ENCODE measurements at places on chromosomes 6 and 20.

DNA sequence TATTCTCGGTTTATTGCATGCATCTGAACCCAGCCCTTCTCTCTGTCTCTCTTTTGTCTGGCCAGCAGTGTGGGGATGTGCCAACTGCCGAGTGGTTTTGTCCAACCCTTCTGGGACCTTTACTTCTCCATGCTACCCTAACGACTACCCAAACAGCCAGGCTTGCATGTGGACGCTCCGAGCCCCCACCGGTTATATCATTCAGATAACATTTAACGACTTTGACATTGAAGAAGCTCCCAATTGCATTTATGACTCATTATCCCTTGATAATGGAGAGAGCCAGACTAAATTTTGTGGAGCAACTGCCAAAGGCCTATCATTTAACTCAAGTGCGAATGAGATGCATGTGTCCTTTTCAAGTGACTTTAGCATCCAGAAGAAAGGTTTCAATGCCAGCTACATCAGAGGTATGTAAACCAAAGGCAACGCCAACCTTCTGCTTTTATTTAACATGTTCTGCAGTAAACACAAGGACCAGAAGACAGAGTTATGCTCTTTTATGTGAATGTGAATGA is 65.8 kb downstream of the ADGRG6 start:
- DNase-seq: no peak

DNA sequence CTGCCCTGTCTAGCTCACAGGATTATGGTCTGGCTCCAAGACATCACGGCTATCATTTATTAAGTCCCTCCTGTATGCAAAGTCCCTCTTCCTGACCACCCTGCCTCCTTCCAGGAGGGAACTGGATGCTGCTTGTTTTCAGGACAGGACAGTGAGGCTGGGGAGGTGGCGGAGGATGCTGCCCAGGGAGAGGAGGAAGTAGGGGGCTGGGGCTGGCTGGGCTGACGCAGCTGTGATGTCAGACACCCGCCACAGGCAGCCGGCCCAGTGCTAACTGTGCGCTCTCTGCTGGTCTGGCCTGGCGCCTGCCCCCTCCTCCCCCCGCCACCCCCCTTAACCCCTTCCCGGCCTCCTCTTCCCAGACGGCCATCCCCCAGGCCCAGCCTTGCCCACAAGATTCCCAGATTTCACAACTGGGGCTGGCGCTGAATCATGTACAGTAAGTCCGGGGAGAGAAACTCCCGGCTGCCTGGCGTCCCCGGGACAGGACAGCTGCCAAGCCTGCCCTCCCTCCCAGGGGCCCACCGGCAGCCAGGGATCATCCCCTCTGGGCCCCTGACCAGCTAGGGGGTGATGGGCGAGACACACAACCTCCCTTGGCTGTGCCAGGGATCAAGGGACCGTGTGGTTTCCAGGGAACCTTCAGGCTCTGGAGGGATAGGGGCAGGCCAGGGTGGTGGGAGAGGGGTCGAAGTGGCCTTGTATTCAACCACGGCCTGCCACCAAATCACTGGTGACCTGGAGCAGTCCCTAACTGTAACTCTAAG is 118.1 kb downstream of the CEBPB start:
- DNase-seq: no peak

- DNase-seq: no peak
These were observed 13.4 kb downstream of the C20orf173 start for GRCh38 chr20:35515949-35516645.

GRCh38 chr20:51801122-51801822 is 1.0 kb downstream of the SALL4 start:
- no peak for DNase-seq

DNA sequence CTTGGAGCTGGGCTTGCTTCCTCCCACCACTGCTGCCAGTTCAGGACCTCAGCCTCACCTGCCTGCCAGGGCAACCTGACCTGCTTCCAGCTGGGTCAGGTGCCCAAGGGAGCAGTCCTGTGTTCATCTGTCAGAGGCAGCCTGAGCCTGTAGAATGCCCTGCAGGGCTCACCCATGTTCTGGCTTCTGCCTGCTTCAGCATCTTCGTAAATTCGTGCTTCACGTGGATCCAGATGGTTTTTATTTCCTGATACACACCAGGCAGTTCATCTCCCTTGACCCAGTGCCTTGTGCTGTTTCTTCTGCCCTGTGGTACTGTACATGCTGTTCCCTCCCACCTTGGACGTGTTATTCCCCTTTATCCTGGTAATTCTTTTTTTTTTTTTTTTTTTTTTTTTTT is 50.2 kb downstream of the ARID1B start:
- DNase-seq: no peak

- no peak for DNase-seq
These were observed 10.3 kb downstream of the MKKS start for GRCh38 chr20:10423735-10424134.

DNA sequence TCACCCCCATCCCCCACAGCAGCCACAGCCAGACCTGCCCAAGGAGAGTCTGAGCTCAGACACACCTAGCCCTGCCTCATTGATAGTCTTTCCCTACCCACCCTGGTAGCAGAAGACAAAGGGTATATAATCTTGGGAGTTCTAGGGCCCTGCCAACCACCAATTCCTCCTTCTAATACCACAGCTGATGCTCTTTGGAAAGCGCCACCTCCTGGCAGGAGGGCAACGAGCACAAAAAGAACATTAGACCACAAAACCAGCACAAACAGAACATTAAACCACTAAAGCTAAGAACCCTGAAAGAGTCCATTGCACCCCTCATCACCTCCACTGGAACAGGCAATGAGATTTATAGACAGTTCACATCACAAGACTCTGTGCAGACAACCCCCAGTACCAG is 195.8 kb upstream of the FUT9 start:
- DNase-seq: no peak

DNA sequence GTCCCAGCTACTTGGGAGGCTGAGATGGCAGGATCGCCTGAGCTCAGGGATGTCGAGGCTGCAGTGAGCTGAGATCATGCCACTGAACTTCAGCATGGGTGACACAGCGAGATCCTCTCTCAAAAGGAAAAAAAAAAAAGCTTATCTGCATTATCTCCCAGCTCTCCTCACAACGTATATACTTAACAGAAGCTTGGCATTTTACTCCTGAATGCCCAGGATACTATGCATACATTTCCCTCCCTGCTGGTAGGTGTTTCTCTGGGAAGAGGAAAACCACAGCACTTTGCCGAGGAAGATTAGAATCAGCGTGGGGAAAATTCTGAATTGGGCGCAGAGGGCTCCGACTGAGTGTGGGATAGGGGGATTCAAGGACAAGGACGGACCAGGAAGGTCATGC is 800.6 kb downstream of the DHX35 start:
- DNase-seq: no peak

- DNase-seq: no peak
These were observed 34.8 kb upstream of the UST start for GRCh38 chr6:148711833-148712654.

DNA sequence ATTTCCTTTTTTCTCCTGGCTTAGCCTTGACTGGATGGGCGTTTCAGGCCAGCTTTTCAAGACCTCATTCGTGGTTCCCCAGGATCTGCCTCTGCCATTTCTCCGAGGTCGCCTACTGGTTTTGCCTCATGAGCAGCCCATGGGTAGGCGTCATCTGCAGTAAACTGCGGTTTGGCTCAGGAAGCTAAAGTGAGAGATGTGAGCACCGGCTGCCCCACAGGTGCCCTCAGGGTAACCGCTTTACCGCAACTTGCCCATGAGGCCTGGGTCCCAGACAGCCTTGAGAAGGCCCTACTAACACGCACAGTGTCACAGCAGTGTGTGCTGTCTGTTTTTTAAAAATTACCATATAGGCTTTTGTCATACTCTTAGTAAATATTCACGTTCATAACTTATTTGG is 53.4 kb upstream of the TBXT start:
- no peak for DNase-seq

DNA sequence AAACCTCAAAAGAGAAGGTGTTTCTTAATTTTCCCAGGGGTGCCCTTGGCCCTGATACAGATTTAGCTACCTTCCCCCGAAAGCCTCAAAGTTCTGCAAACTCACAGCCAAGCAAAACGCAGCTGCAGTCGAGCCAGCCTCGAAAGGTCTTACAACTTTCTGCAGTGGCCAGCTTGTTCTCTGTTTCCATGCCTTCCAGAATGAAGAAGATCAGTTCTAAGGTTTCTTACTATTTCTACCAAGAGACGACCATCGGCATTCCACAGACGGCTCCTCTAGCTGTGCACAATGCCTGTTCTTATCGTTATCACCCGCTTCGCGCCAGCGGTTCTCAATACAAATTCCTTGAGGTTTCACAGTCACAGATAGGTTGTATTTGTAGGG is 28.5 kb upstream of the CCR6 start:
- DNase-seq: no peak

DNA sequence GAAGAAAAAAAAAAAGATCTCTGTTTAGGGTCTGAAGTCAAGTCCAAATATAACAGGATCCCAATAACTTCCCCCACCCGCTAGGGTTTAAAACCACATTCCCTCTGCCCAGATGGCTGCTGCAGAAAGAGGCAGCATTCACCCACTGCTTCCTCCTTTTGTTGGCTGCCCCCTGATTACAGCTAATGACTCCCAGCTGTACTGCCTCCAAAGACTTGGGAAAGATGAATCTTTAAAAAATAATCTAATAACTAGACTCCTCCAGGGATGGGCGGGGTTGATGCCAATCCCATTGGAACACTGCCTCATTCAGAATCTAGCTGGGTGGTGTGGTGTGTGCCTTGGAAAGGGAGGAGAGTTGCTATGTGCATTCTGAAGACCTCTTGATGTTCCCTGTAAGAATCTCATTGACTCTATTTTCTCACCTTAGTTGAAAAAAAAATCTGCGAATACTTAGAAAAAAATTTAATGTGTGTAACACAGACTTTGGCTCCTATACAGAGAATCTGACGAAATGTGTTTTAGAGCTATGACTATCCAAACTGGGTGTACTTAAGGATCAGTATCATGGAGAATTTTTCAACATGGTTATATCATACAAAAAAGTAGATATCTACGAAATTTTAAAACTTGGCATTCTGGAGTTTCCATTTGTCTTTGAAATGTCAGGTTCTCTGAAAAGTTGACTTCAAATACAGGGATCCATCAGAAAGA is 174.0 kb downstream of the RNF144B start:
- DNase-seq: no peak

- no peak for DNase-seq
These were observed 246.9 kb upstream of the PRDM1 start for GRCh38 chr6:105839266-105839665.

GRCh38 chr6:153059757-153060156 is 57.2 kb upstream of the MTRF1L start:
- no peak for DNase-seq

DNA sequence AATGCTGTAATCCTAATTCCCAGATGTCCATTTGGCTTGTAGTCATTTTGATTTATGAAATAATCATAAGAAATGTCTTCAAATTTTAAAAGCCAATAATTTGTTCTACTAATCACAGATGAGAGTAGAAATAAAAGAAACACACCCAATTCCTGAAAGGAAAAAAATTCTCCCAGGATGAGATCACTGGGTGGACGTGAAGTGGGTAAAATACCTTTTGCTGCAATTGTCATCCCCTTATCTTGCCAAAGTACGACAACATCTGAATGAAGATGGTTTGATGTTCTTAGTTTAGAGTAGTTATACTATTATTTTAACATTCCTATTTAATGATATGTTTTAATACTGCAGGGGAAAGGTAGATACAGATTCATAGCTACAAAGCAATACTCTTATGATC is 33.7 kb downstream of the MTHFD1L start:
- no peak for DNase-seq

- DNase-seq: no peak
These were observed 94.3 kb downstream of the CDC5L start for GRCh38 chr6:44481760-44482159.

DNA sequence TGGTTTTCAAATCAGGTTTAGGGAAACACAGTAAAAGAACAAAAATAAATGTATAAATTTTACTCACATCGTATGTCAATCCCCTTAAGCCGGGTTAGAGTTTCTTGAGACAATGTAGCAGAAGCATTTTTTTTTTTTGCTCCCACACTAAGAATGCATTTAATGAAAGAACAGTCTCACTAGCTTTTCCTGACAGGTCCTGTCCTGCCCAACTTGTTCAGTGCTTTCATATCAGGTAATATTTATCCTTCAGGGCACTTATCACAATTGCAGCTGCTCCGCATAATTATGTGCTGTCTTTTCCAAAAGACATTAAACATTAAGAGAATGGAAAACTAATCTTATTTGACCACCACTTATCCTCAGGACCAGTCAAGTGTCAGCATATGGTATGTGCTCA is 632.0 kb downstream of the HTR1B start:
- no peak for DNase-seq

- no peak for DNase-seq
These were observed 16.1 kb downstream of the MYLK4 start for GRCh38 chr6:2734488-2735166.

- DNase-seq: no peak
These were observed 191.0 kb downstream of the IBTK start for GRCh38 chr6:82056567-82056966.

DNA sequence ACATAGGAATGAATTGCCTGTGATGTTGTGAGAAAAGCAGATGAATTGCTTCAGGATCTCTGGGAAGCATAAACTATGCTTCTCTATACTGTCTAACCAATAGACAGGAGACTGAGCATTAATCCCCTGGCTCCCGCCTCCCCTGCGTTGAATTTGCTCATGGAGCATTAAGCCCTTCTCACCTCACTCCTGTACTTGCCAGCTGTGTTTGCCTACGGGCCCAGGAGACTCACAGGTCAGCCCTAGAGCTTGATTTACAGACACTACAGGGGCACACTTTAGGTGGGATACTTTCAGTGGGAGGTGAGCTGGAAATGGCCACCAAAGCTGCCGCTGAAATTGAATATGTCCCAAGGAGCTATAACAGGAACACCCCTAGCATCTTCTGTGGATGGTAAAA is 418.7 kb downstream of the CBLN4 start:
- DNase-seq: no peak

GRCh38 chr6:110053395-110054240 is 75.5 kb downstream of the GPR6 start:
- DNase-seq: no peak

- DNase-seq: peak; percentile 7
These were observed 42.6 kb upstream of the SUPT3H start for GRCh38 chr6:45420083-45420908.

- no peak for DNase-seq
These were observed 33.0 kb upstream of the ME1 start for GRCh38 chr6:83463886-83464285.

DNA sequence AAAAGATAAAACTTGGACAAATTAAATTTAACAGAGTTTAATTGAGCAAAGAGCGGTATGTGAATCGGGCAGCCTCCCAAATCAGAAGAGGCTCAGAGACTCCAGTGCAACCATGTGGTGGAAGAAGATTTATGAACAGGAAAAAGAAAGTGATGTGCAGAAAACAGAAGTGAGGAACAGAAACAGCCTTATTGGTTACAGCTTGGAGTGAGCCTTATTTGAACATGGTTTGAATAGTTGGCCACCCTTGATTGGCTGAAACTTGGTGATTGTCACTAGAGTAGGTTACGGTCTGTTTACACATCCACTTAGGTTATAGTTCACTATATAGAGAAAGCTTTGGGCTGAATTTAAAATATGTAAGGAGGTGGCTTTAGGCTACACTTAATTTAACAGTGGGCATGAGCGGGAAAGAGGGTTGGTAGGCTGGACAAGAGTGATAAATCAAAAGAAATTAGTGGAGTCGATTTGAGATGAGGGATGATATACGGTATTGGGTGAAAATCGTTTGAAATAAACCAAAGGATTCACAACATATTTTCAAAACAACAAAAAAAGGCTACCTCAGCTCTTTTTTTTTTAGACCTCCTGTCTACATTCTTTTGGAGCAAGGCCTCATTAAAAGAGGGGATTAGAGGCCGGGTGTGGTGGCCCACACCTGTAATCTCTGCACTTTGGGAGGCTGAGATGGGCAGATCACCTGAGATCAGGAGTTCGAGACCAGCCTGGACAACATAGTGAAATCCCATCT is 84.3 kb upstream of the PREP start:
- no peak for DNase-seq

- no peak for DNase-seq
These were observed 13.8 kb upstream of the NPEPL1 start for GRCh38 chr20:58678806-58679205.

All from effector CD8-positive, alpha-beta T cell (primary cell).